ENCODE measurements at places on chromosomes 6 and 20. TPM values are rescaled to one million over a fixed set of nuclear protein-coding genes. Genes with fewer than 3 reads are reported as not detected.

DNA sequence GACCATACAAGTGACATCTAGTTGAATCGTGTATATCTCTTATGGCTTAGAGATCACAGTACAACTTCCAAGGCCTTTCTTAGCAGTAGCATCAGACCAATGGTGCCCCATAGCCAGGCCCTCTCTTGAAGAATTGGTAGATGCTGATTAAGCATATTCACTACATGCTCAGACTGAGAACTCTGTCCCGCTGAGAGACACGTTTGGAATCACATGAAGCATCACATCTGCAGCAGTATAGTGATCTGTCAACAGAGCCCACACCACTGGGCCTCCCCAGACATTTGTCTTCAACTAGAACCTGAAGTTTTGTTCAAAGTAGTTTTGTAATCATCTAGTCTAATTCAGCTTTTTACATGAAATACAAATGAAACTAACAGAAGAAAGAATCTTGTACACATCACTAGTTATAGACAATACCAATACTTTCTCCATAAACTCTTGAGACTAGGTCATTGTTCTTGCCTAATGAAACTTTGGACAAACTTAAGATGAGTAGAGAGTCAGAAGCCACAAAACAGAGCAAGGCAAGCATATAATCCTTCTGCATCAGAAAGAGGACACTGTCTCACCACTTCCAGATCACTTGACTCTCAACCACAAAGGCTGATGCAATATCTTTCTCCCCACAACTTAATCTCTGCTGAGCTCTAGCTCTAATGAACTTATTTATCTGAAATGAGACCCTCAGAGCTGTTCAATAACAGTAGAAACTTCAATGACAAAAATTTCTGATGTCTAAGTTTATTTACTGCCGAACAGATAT lies 182.7 kb downstream of the TBX18 start:
- DNase-seq, result no peak

GRCh38 chr6:119173249-119174084 lies 95.0 kb upstream of the FAM184A start:
- peak; percentile 82 for DNase-seq

CD40 gene
- total RNA-seq, result 3.3 TPM

DPPA5 gene
- not detected for total RNA-seq

SLCO4A1 gene
- 4.1 TPM for total RNA-seq

ESR1 gene
- total RNA-seq, result 0.72 TPM

PRPH2 gene
- 4.2 TPM for total RNA-seq
